Thoracic aorta (tissue), 2 donors: ENCODE measurements at places on chromosomes 12 and 14. TPM values are rescaled to one million over a fixed set of nuclear protein-coding genes. Genes with fewer than 3 reads are reported as not detected.

- DNase-seq = no peak
These were observed 43.4 kb downstream of the HSP90AA1 start for GRCh38 chr14:102043251-102044025.

GRCh38 chr14:94491511-94491910 lies 15.5 kb upstream of the SERPINA9 start:
- no peak for DNase-seq

GRCh38 chr14:99887407-99887806 lies 94.2 kb downstream of the EML1 start:
- DNase-seq = no peak

DNA sequence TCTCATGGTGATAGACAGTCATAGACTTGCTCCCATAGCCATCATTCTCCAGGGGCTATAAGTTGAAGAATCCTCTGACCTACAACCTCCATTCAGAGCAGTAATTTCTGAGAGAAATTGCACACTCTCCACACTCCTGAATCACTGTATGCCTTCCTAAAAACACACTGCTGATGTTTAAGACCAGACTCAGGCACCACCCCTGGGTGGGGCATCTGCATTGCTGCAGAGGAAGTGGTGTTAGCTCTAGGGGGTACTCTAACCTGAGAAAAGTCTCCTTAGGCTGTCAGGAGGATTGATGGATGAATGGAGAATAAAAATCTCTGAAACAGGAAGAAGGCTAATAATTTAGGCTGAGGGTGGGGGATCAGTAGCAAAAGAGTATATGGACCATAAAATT lies 436.1 kb downstream of the DAD1 start:
- DNase-seq = no peak

DNA sequence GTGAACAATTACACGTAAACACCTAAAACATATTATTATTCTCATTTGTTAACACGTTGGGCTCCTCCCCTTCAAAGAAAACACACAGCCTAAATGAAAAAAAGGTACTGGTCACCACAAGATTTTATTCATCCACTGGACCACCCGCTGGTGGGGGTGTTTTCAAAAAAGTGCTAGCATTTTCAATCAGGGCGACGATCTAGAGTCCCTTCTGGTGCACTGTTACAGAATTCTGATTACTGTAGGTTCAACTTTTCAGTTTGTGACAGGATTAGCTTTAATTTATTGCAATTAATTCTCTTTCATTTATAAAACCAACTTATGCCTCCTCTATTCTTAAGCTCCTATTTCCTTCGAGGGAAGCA lies 443 bp downstream of the MAGOHB start:
- no peak for DNase-seq

The TMTC1 gene
- total RNA-seq = 160 TPM

The GPRC5D gene
- total RNA-seq = not detected
